Suppressor macrophage treated with lipopolysaccharide for 4 hours (primary cell): ENCODE measurements at places on chromosomes 5 and 9.

- peak; percentile 88 for DNase-seq
These were observed 117.4 kb upstream of the ELL2 start for GRCh38 chr5:96079075-96079474.

DNA sequence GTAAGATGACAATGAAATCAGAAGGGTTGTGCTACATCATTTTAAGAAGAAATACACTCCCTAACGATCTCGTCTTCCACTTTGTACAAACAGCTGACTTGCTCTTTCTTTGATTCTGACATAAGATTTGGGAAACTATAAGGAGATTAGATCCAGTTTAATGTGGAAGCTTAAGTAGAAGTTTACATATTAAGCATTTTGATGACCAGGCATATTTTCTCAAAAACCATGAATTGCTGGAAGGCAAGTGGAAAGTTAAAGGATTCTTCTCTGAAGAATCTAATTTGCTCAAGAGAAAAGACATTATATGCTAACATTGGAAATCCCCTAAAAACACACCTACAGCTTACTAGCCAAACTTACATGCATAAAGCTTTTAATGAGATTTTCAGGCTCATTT, 531.9 kb upstream of the PTPRD start:
- DNase-seq = no peak

DNA sequence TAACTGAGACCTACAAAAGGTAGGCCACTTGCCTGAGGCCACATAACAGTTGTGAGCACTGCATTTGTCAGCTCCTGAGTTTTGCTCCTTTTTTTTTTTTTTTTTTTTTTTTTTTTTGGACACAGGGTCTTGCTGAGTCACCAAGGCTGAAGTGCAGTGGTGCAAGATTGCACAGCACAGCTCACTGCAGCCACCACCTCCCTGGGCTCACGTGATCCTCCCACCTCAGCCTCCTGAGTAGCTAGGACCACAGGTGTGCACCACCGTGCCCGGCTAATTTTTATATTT, 37.1 kb downstream of the LAMC3 start:
- DNase-seq = no peak

- DNase-seq = no peak
These were observed 121.9 kb downstream of the FGF18 start for GRCh38 chr5:171541341-171541776.
